ENCODE measurements at places on chromosomes 3 and 15. TPM values are rescaled to one million over a fixed set of nuclear protein-coding genes. Genes with fewer than 3 reads are reported as not detected.

Gene ALS2CL
- 5.1 TPM for total RNA-seq

Gene KLHL40
- 114 TPM for total RNA-seq

Gene SPTBN5
- total RNA-seq = 6.3 TPM

Gene HHLA2
- not detected for total RNA-seq

Gene MED12L
- total RNA-seq = 11.7 TPM

Gene AAGAB
- 22.5 TPM for total RNA-seq

Gene ABHD17C
- total RNA-seq = 2.2 TPM

Gene CPN2
- total RNA-seq = 0.04 TPM

Gene GOLGA6D
- 0.09 TPM for total RNA-seq

Gene RLBP1
- total RNA-seq = not detected

Gene TMC3
- 0.04 TPM for total RNA-seq

Gene MLF1
- 113 TPM for total RNA-seq

Gene CPA3
- 3.1 TPM for total RNA-seq

Gene FANCD2OS
- not detected for total RNA-seq

Gene ZBBX
- total RNA-seq = 0.13 TPM

Gene IL20RB
- 0.84 TPM for total RNA-seq

Gene P2RY12
- total RNA-seq = 1.1 TPM

Gene ANKUB1
- not detected for total RNA-seq

Gene SHC4
- total RNA-seq = 2.0 TPM

Gene CFAP91
- total RNA-seq = 1.4 TPM

Gene PLAAT1
- total RNA-seq = 24.3 TPM

Gene FAM3D
- 0.09 TPM for total RNA-seq

Gene DPPA2
- not detected for total RNA-seq

Gene ARL6IP5
- total RNA-seq = 92.6 TPM

Gene NISCH
- total RNA-seq = 47.2 TPM

Gene CHRNA3
- total RNA-seq = 0.13 TPM

Gene AVEN
- total RNA-seq = 21.5 TPM

Gene TMEM266
- 0.13 TPM for total RNA-seq

Gene FBXO40
- total RNA-seq = 2.4 TPM

Gene NME9
- total RNA-seq = 0.22 TPM

Gene CTXN2
- not detected for total RNA-seq

Gene LMOD3
- total RNA-seq = 90.3 TPM

Gene MEIS2
- 8.5 TPM for total RNA-seq

Gene SST
- not detected for total RNA-seq

Gene HYPK
- 3.9 TPM for total RNA-seq

Gene IP6K2
- total RNA-seq = 62.8 TPM

Gene GOLGA8R
- total RNA-seq = 3.1 TPM

Gene OR5AC2
- not detected for total RNA-seq

Gene PLA2G4D
- total RNA-seq = not detected

Gene SLC22A13
- total RNA-seq = 0.22 TPM

Gene SLC2A2
- under 0.01 TPM for total RNA-seq
